ENCODE measurements at places on chromosomes 5 and 9.
A peak's percentile ranks its signal among the peaks of the same experiment; 100 is the strongest.

DNA sequence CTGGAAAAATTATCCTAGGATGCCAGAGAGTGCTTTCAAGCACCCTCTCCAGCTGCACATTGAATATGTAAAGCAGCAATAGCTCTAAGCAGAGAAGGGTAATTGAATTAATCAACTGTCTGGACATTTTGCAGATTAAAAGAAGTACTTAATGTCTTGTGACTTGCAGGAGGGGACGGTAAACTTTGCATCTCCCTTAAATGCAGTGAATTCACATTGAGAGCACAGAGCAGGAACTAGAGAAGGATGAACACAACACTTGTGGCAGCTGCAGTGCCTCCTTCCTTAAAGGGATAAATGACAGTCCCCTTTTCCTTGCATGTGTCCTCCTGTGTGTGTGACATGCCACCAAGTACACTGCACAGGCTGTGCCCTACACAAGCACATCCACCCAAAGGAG, 7.4 kb upstream of the CDK5RAP2 start:
- no peak for DNase-seq

DNA sequence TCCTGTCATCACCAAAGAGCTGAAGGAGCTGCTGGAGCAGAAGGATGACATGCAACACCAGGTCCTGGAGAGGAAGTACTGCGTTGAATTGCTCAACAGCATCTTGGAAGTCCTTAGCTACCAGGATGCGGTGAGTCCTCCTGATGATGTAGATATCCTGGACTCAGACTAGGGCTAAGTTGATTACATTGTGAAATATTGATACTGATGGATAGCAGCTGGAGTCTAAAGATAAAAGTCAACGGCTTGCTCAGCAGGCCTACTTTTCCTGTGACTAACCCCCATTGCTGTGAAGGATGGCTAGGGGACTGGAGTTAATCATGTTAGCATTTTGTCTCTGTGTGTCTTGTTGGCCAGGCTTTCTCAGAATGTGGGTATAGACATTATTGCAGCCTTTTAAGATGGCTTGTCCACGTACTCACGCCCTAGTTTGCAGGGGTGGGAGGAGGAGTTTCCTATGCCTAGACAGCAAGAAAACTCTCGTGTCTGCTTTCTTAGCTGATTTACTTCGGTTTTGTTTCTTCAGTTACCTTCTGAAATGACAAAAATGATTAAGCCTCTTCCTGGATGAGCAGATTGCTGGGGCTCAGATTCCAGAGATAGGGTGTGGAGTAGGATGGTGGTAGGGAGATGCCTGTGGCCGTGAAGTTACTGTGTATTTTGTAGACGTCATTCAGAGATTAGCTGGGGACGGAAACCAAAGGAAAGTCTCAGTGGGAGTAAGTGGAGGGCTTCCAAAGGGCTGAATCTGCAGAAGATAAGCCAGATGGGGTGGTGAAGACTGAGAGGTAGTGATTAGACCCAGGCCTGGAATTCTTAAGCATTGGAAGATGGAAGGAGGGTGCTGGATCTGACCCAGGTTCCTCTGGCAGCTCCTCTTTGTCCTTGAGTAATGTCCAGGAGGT, 166.3 kb downstream of the DOCK2 start:
- peak; percentile 84 for DNase-seq

GRCh38 chr5:80916676-80917075, 43.5 kb upstream of the RASGRF2 start:
- no peak for DNase-seq

- DNase-seq = no peak
These were observed 133.0 kb upstream of the TUT7 start for GRCh38 chr9:86486891-86487837.

- DNase-seq = no peak
These were observed 15.2 kb downstream of the CSNK1G3 start for GRCh38 chr5:123527190-123527589.
